Thyroid gland (tissue), 4 donors: ENCODE measurements at places on chromosomes 1 and 21. TPM values are rescaled to one million over a fixed set of nuclear protein-coding genes. Genes with fewer than 3 reads are reported as not detected.

- H3K27me3 ChIP-seq: no peaks in the 10 kb centered on the region
- H3K4me1 ChIP-seq: no peaks in the 10 kb centered on the region
- H3K27ac ChIP-seq: no peak overlapping the region
- no peak overlapping the region for H3K4me3 ChIP-seq
Measured at GRCh38 chr1:6133146-6133895, 46.8 kb downstream of the CHD5 start.

- no peak overlapping the region for H3K27ac ChIP-seq
- DNase-seq: no peak
- H3K36me3 ChIP-seq: no peaks in the 10 kb centered on the region
- no peaks in the 10 kb centered on the region for H3K27me3 ChIP-seq
- H3K4me1 ChIP-seq: peaks cover 3% of the 10 kb centered on the region
Measured at GRCh38 chr1:22221233-22221780, 78.4 kb upstream of the WNT4 start.

Gene RGS8
- total RNA-seq: 5.9 TPM

Gene RCSD1
- total RNA-seq: 14.2 TPM

Gene ATAD3C
- total RNA-seq: 4.9 TPM
